ENCODE measurements at places on chromosomes 7 and 10.
A peak's percentile ranks its signal among the peaks of the same experiment; 100 is the strongest.

- DNase-seq = no peak
These were observed 5.9 kb upstream of the OR2A25 start for GRCh38 chr7:144063710-144064109.

GRCh38 chr10:131430716-131431412, 119.3 kb upstream of the TCERG1L start:
- no peak for DNase-seq

GRCh38 chr7:143222782-143223181, 945 bp downstream of the TAS2R40 start:
- no peak for DNase-seq

DNA sequence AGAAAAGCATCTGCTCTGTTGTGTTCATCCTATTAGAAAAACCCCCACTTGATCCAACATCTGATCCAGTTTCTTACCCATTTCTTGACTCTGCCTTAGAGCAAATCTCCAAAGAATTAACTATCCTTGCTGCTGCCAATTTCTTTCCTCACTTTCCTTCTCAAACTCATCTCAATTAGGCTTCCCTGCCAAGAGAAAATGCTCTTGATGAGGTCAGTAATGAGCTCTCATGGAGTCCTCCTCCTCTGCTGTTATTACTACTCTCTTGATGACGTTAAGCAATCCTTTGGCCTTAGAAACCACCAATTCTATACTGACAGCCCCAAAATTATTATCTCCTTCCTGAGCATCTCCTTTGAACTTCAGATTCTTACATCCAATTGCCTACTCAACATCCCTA, 162.0 kb upstream of the FAM13C start:
- no peak for DNase-seq

GRCh38 chr7:1106793-1107421, 19.0 kb downstream of the GPER1 start:
- DNase-seq = no peak

DNA sequence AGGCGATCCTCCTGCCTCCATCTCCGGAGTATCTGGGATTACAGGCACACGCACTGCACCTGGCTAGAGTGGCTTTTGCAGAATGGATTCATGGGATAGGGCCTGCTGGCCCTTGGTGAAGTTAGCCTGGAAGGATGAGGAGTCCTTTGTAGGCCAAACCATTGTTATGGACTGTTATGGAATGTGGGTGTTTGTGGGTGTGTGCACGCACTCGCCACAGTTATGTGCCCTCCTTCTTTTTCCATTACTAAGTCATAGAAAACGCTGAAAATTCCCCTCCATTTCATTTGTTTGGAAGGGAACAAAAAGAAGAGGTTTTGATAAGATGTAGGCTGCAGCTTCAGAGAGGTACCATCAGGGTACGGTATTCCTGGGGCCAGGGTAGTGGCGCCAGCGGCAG, 15.0 kb downstream of the ZNF862 start:
- no peak for DNase-seq

- DNase-seq = no peak
These were observed 11.1 kb upstream of the GIMAP7 start for GRCh38 chr7:150503581-150503980.

DNA sequence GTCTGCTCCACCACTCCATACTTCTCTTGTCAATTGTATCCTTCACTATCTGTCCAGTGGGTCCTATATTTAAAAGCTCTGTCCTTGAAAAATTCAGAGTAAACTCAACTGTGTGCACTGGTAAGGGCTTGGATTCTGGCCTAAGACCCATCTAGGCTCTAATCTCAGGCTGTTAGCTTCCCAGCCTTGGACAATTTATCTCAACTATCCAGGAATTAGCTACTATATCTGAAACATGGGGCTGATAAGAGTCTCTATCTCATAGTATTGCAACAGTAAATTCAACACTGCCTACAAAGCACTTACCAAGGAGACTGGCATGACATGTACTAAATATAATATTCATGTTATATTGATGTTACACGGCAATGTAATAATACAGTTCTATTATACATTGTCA, 303.4 kb downstream of the XPNPEP1 start:
- no peak for DNase-seq

GRCh38 chr10:123134915-123135414, 805 bp upstream of the HMX3 start:
- no peak for DNase-seq

- DNase-seq = peak; percentile 50
These were observed 613 bp downstream of the MAPK8 start for GRCh38 chr10:48306870-48307710.

GRCh38 chr10:87651801-87652200, 7.9 kb upstream of the PAPSS2 start:
- DNase-seq = no peak

- DNase-seq = peak; percentile 57
These were observed 49.5 kb downstream of the CHN2 start for GRCh38 chr7:29243910-29244655.

- DNase-seq = no peak
These were observed 215.3 kb upstream of the ZNF32 start for GRCh38 chr10:43863859-43864591.

Data from MM.1S (cell line).